Lower lobe of right lung (tissue), 2 donors: ENCODE measurements at places on chromosomes 12 and 14.

GRCh38 chr14:91477388-91477787, 32.7 kb downstream of the PPP4R3A start:
- H3K4me1 ChIP-seq: peaks cover 6% of the 10 kb centered on the region
- peaks cover 96% of the 10 kb centered on the region for H3K36me3 ChIP-seq
- no peak overlapping the region for H3K27ac ChIP-seq
- no peaks in the 10 kb centered on the region for H3K27me3 ChIP-seq
- no peak for DNase-seq

- no peak overlapping the region for H3K4me3 ChIP-seq
- no peaks in the 10 kb centered on the region for H3K4me1 ChIP-seq
- no peak for DNase-seq
- H3K36me3 ChIP-seq: no peaks in the 10 kb centered on the region
These were observed 184.4 kb upstream of the EEA1 start for GRCh38 chr12:93113317-93114006.

- no peak for DNase-seq
- H3K27ac ChIP-seq: no peak overlapping the region
- no peaks in the 10 kb centered on the region for H3K36me3 ChIP-seq
- no peaks in the 10 kb centered on the region for H3K4me1 ChIP-seq
- H3K27me3 ChIP-seq: no peaks in the 10 kb centered on the region
These were observed 6.7 kb downstream of the ANO4 start for GRCh38 chr12:100801320-100801719.

DNA sequence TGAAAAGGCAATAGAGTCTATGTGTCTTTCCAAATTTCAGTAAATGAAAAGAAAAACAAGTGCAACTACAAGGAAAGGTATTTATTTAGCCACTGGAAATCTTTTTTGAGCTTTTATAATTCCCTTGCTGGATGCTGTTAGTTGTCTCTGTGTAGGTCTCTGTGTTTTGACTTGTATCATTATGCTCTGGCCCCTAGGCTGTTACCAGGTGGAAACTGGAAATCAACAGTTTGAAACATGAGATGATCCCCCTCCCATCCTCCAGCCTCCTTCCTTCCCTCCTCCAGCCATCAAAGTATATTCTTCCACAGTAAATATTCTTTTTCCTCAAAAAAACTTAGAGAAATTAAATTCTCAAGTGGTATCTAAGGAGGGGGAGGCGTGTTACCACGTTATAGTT, 934 bp upstream of the DCN start:
- H3K4me1 ChIP-seq: no peaks in the 10 kb centered on the region
- H3K4me3 ChIP-seq: no peak overlapping the region
- H3K27ac ChIP-seq: peak overlapping the region; percentile 74
- no peak for DNase-seq

GRCh38 chr14:37150414-37150813, 22.0 kb downstream of the SLC25A21 start:
- H3K36me3 ChIP-seq: no peaks in the 10 kb centered on the region
- H3K4me1 ChIP-seq: no peaks in the 10 kb centered on the region
- no peaks in the 10 kb centered on the region for H3K27me3 ChIP-seq
- no peak overlapping the region for H3K27ac ChIP-seq
- no peak overlapping the region for H3K4me3 ChIP-seq
- DNase-seq: no peak
